ENCODE measurements at places on chromosomes 16 and 17.

DNA sequence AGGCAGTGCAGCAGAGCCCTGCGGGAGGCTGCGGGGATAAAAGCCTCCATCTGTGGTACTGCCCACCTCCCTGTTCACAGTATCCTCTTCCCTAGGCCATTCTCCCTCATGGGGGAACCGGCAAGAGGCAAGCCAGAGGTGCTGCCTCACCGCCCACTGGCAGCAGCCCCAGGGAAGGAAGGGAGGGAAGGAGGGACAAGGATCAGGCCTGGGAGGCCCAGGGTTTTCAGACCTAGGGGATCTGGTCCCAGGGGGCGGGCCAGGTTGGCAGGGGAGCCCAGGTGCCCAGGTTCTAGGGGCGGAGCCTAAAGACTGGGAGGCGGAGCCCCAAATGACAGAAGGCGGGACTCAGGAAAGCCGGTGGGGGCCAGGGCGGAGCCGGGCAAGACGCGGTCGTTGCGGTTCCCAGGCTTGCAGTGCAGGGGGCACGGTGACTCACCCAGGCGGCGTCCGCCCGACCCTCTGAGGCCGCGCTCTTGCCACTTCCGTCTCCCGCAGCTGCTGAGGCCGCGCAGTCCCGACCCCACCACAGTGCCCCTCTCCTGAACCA lies 3.0 kb upstream of the MTMR4 start:
- no peak for DNase-seq

DNA sequence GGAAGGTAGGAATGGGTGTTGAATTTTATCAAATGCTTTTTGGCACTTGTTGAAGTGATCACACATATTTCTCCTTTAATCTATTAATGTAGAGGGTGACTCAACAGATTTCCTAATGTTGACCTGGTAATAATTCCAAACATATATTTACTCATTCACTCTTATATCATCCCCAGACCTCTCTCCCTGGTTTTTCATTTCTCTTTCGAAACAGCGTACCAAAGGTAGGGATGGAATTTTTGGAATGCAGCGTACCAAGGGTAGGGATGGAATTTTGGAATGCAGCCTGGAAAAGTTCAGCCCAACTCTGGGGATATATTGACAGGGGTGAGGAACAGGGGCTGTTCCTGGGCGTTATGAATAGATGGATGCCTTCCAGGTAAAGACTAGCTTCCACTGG lies 7.3 kb downstream of the KIF18B start:
- no peak for DNase-seq

- no peak for DNase-seq
Observed at GRCh38 chr16:60788631-60789030, 1247.6 kb downstream of the CDH8 start.

- DNase-seq, result no peak
Observed at GRCh38 chr16:17155485-17155884, 315.3 kb downstream of the XYLT1 start.

GRCh38 chr17:74633326-74633725 lies 9.8 kb upstream of the CD300E start:
- no peak for DNase-seq

GRCh38 chr16:50494501-50495491 lies 53.4 kb upstream of the NKD1 start:
- no peak for DNase-seq

GRCh38 chr16:4679850-4680636 lies 13.3 kb upstream of the NUDT16L1 start:
- DNase-seq, result no peak
